ENCODE measurements at places on chromosomes 16 and 17.

- no peak for DNase-seq
Measured at GRCh38 chr17:31564883-31565301, 173.4 kb downstream of the RAB11FIP4 start.

- no peak for DNase-seq
Measured at GRCh38 chr16:17850581-17851250, 380.0 kb upstream of the XYLT1 start.

DNA sequence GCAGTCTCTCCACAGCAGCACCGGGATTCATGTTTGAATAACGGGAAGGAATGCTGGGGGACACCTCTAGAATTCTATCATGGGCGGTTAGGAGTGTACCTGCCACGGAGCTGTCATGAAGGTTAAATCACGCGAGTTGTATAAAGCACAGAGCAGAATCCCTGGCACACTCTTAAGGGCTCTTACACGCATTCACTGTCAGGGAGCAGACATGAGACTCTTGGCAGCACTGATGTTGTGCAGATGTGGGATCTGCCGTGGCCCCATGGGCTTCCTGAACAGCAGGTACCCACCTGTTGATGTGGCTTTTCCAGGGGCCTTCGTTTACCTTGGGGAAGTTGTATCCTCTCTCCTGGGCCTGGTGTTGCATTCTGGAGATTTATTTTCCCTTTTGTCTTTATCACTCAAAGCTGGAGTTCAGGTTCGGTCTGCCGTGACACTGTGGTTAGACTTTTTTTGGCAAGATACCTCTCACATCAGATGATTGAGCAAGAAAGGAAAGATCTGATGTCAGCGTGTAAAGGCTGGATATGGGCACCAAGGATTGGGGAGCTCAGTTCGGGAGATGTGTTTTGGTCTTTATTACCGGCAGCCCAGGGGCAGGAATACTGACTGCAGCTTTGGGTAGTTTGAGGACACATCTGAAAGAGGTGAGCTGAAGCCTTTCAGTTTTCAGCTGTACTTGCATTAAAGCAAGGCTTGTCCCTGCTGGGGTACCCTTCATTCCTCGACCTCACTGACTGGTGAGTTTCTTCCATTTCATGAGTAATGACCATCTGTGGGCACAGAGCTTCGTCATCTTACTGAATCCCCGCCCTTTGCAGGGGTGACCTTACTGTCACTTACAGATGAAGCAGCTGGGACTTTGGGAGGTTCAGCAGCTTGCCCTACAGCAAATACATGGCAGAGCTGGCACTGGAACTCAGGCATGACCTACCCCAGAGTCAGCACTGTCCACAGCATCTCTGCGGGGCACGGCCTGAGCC, 19.3 kb downstream of the KNOP1 start:
- DNase-seq: no peak

- DNase-seq: no peak
Measured at GRCh38 chr16:17339764-17340541, 130.8 kb downstream of the XYLT1 start.

GRCh38 chr17:32998887-32999228, 7.2 kb downstream of the SPACA3 start:
- DNase-seq: no peak

DNA sequence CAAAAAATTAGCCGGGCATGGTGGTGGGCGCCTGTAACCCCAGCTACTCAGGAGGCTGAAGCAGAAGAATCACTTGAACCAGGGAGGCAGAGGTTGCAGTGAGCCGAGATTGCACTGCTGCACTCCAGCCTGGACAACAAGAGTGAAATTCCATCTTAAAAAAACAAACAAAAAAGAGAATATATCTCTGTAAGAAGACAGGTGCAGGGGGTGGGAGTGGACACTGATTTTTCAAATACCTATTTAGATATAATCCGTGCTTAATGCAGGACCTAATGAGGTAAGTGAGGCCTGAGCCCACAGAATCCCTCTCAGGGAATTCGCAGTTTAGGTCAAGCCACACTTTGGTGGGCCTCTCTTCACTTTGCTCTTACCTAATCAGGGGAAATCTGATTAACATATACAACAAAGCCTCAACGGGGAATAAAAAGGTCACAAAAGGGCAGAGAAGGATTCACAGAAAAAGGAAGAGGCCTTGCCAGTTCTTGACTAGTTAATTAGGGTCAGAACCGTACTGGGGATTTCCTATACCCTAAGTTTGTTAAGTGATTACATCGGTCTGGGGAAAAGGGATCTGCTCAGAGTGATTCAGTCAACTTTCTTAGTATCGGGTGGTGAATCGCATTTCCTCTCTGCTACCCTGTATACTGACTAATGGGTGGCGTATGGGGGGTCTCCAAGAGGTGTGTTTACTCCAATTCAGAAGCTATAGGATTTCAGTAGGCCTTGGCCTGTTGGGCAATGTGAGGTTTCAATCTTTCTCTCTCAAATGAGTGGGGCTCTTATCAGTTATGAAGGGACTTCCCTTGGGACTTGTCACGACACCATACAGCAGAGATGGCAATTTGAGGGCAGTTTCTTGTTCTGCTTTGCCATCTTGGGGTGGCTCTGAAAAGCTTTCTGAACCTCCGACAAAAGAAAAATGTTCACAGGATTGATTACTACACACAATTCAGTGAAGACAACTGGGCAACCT, 1.9 kb upstream of the NFAT5 start:
- no peak for DNase-seq

- DNase-seq: peak; percentile 10
Measured at GRCh38 chr17:76867578-76868175, 527 bp upstream of the MGAT5B start.
